Cortex of kidney (tissue), 1 donor: ENCODE measurements at places on chromosomes 1 and 21.

- no peak for DNase-seq
Measured at GRCh38 chr1:117664314-117664713, 58.5 kb downstream of the TENT5C start.

- DNase-seq = no peak
Measured at GRCh38 chr1:212606395-212607205, 2.0 kb upstream of the ATF3 start.

DNA sequence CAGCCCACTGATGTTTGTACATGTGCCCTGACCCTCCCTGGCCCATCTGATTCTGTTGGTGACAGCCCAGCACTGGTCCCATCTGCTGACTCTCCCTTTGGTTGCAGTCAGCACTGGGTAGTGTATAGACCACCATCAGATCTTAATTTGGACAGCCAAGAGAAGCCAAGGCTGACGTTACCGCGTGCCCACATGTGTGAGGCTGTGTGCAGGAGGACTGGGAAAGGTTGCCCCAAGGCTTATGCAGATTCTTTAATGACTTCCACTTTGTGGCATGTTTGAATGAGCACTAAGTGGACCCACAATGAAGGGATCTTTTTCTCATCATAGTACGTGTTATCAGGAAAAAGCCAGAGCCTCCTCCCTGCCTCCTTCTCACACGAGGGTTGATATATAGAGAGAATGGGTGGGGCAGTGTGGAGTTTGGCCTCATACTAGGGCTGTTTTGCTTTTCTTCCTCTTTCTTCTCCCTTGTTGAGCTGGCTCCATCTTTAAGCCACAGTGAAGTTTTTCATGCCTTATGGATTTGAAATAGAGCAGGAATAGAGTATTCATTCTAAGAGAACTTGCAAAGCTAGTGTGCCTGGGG is 93.5 kb downstream of the NAV1 start:
- no peak for DNase-seq

DNA sequence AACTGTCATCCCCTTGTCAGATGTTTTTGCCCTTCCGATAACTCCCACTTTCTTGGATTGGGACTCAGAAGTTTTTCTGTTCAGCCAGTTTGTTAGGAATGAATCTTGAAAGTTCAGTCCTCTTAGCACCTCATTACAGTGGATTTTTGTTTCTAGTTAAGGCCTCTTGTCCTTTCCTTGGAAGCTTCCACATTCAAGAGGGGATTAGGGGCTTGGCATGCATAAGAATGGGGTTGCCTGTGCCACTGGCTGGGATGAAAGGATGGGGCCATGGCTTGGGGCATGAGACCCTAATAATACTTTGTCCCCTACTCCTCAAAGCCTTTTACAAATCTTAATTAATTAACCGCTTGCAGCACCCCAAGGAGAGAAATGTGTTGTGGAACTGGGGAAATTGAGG is 2.4 kb upstream of the DHDDS start:
- no peak for DNase-seq

DNA sequence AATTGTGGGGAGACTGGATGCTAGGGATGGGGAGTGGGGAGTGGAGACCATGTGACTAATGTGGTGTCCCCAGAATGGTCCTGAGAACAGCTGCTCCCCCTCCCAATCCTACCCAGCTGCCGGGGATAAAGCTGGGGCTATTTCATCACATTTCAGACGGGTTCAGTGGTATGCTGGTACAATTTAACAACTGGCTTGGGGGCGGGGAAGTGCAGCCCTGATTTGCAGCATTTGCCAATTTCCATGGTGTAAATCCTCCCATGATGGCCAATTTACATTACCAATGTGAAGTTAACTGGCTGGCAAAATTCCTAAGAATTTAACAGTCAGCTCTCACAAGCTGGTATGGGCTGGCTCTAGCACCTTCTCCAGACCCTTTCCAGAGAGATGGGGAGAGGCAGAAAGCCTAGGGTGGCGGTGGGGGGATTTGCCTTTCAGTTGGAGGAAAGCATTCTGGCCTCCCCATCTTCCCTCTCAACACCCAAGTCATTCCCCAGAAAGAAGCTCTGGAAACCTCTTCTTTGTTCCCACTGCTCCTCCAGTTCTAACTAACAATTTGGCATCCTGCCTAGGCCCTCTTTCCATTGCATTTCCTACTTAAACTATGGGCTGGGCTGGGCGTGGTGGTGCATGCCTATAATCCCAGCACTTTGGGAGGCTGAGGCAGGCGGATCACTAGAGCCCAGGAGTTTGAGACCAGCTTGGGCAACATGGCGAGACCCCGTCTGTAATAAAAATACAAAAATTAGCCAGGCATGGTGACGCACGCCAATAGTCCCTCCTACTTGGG is 11.3 kb upstream of the ADGRB2 start:
- no peak for DNase-seq

GRCh38 chr1:40806731-40807695 is 23.4 kb downstream of the KCNQ4 start:
- no peak for DNase-seq

DNA sequence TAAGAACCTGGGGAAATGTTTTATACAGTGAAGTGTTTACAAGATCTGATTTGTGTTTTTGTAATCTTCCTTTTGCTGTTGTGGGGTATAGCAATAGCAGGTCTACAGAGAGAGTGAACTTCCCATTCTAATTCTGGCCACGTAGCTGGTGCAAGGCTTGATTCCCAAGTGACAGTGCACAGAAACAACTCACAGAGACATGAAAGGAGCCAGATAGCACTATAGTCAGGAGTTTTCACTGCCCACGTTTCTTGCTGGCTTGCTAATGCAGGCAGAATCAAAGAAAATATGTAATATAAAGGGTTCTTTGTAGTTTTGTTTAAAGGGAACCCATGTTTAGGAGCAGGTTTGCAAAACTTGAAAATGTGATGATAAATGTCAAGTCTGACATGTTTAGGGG is 170.9 kb upstream of the IVNS1ABP start:
- DNase-seq = no peak

GRCh38 chr21:45279446-45280177 is 8.1 kb downstream of the POFUT2 start:
- no peak for DNase-seq

- DNase-seq = no peak
Measured at GRCh38 chr1:30028939-30029338, 694.4 kb downstream of the MATN1 start.

- DNase-seq = no peak
Measured at GRCh38 chr1:19040010-19040680, 83.7 kb upstream of the IFFO2 start.

DNA sequence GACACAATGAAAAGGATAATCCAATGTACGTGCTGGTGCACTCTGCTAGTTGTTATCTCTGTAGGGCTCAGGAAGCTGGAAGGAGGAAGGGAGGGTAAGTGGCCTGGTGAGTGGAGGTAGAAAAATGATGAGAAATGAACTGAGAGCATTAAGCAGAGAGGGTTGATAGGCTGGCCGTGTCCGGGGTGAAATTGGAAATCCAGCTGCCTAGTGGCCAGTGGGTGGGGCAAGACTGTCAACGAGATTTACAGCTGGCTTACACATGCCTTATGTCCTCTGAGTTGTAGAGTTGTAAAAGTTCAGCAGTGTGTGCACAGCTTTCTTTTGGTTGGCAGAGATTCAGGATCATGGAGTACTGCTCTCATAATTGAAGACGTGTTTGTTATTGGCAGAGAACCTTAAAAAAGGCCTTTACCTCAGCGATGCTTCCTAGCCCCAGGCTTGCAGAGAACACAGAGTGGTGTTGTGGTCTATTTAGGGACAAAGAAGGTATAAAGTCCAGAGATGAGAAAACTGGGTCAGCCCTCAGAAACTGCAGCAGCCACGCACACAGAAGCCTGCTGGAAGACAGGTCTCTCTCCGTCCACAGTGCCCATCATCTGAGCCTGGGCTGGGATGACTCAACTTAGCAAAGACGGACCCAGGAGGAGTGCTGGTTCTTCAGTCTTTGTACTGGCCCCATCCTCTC is 132.4 kb downstream of the EDEM3 start:
- no peak for DNase-seq

DNA sequence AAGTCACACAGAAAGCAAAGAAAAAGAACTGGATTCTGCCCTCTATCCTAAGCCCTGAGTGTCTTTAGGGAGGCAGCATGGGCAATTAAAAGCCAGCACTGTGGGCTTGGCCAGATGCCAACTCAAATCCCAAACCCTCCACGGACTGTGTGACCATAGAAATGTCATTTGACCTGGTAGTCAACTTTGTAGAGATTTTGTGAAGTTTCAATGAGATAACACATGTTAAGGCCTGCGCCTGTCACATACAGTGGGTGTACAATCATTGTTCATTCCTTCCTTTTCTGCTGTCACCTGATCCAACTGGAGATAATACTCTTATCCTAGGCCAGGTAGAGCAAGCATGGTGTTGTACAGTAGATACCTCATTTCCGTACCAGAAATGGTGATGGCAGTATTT is 54.2 kb downstream of the TMEM53 start:
- no peak for DNase-seq

- DNase-seq = no peak
Measured at GRCh38 chr1:98870959-98871903, 133.4 kb downstream of the PLPPR5 start.

- no peak for DNase-seq
Measured at GRCh38 chr1:48236716-48237470, 14.4 kb downstream of the SLC5A9 start.

DNA sequence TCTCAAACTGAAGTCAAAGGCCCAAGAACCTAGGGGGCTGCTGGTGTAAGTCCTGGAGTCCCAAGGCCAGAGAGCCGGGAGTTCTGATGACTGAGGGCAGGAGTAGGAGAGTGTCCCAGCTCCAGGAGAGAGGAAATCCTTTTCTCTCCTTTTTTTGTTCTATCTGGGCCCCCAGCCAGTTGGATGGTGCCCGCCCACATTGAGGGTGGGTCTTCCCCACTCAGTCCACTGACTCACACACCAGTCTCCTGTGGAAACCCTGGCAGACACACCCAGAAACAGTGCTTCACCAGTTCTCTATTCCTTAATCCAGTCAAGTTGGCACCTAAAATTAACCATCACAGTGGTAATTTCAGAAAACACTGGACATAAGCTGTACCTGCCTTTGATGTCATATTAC is 12.7 kb upstream of the WDR26 start:
- no peak for DNase-seq

- DNase-seq = no peak
Measured at GRCh38 chr1:100499194-100499811, 38.6 kb upstream of the GPR88 start.
